ENCODE measurements at places on chromosomes 7 and 10.

DNA sequence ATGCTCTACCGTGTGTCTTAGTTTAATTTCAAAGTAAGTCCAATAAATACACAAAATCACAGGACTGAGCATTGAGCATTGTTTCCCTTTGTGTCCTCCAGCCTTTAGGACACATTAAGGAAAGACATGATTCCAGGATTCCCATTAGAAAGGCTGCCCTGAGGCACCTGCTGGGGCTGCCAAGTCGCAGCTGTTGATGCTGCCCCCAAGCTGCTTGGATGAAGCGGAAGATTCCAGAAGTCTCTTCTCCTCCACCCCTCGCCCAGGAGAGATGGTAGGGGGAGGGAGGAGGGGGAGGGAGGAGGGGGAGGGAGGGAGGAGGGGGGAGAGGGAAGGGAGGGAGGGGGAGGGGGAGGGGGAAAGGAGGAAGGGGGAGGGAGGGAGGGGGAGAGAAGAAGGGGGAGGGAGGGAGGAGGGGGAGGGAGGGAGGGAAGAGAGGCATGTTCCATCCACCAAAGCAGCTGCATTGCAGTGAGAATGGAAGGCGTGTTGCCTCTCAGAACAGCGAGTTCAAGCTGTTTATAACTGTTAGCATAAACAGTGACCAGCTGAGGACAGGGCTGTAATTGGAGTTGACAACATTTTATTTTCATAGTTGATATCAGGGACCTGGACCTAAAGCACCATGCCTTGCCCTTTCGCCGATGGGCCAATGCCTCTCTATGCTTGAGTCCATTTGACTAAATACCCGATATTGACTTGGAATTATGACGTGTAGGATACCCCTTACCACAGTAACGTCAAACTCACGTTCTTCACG lies 67.3 kb downstream of the DIP2C start:
- no peak for DNase-seq

GRCh38 chr10:86721232-86721631 lies 35.2 kb upstream of the BMPR1A start:
- no peak for DNase-seq

DNA sequence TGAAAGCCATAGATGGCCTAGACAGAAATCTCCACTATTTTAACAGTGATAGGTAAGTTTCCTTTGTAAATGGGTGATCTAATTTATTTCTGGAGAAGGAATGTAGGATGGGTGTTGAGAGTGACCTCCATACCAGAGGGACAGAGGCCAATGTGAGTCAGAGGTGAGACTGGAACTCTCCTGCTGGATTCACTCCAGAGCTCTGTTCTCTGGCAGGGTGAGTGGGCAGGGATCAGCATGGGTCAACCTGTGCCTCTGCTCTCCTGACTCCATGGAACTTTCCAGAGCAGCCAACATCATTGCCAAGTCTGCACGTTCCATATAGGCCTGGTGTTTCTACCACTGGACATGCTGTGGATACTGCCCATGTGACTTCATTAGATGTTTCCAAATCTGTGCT lies 11.4 kb downstream of the AKR1C3 start:
- DNase-seq = no peak

DNA sequence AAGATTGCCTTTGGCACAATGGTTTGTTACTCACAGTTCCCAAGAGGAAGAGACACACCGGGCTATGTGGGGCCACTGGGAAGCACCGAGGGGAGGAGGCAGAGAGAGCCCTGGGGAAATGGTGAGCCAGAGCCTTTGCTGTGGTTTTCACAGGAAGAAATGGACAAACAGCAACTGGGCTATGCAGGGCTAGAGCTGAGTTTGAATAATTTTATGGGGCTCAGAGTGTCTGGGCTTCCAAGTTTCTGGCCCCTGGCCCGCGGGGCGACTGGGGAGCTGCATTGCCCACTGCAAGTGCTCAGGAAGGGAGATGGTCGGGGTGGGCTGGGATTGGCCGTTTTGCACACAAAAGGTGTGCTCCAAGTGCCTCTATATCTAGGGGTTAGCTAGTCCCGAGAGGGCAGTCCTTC lies 92.6 kb downstream of the CHST15 start:
- no peak for DNase-seq

- DNase-seq = no peak
These were observed 27.1 kb downstream of the MET start for GRCh38 chr7:116698930-116699721.

GRCh38 chr10:675532-675931 lies 13.9 kb downstream of the DIP2C start:
- no peak for DNase-seq

DNA sequence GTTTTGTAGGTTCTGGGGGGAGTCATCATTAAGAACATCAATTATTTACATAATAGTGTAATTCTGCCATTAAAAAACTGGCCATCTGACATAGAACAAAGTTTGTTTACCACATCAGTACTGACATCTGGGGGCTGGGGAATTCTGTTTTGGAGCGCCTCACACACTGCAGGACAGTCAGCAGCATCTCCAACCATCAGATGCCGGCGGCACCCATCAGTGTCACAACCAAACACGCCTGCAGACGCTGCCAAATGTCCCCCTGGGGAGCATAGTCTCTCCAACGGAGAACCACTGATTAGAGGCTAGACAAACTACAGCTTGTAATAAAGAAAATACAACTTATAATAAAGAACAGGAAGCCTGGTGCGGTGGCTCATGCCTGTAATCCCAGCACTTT lies 26.0 kb downstream of the GNA12 start:
- no peak for DNase-seq

Data from stimulated activated CD8-positive, alpha-beta memory T cell treated with anti-CD3 and anti-CD28 coated beads, Interleukin-2, amount 100 ng/mL, for 1 hour (primary cell).